ENCODE measurements at places on chromosomes 5 and 9. TPM values are rescaled to one million over a fixed set of nuclear protein-coding genes. Genes with fewer than 3 reads are reported as not detected.

FLT4 gene
- not detected for total RNA-seq

GAPT gene
- total RNA-seq: not detected

PKN3 gene
- 3.5 TPM for total RNA-seq

IFNK gene
- not detected for total RNA-seq

PKD2L2 gene
- total RNA-seq: under 0.01 TPM

OR13C5 gene
- total RNA-seq: not detected

SEMA6A gene
- under 0.01 TPM for total RNA-seq

GRCh38 chr9:33468215-33468730, 5.5 kb downstream of the NOL6 start:
- H3K27me3 ChIP-seq: no peaks in the 10 kb centered on the region
- H3K36me3 ChIP-seq: peaks cover 85% of the 10 kb centered on the region
- no peak overlapping the region for H3K27ac ChIP-seq
- peak; percentile 58 for DNase-seq
- H3K4me1 ChIP-seq: peaks cover 13% of the 10 kb centered on the region
- H3K4me3 ChIP-seq: no peak overlapping the region

DNA sequence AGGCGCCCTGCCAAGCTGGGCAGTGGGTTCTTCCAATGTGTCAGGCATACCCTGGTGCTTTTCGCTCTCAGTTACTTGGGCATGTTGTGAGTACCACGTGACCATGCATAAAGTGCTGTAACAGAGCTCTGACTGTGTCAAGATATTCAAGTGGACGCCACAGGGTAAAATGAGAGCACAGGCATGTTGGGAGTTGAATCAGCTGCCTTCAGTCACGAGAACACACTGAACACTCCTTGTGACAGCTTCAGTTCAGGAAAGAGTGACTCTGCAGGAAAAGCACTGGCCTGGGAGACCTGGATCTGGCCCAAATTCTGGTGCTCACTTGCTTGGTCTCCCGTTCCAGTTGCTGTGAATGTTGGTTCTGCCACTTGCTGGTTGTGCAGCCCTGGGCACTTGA, 5.1 kb downstream of the MLANA start:
- H3K4me3 ChIP-seq: no peak overlapping the region
- no peak overlapping the region for H3K27ac ChIP-seq
- peaks cover 13% of the 10 kb centered on the region for H3K27me3 ChIP-seq
- H3K36me3 ChIP-seq: no peaks in the 10 kb centered on the region

- DNase-seq: no peak
- H3K36me3 ChIP-seq: no peaks in the 10 kb centered on the region
- no peaks in the 10 kb centered on the region for H3K27me3 ChIP-seq
- no peak overlapping the region for H3K4me3 ChIP-seq
Observed at GRCh38 chr5:42787073-42787472, 24.6 kb downstream of the SELENOP start.

GRCh38 chr9:75087289-75087823, 599 bp downstream of the NMRK1 start:
- peaks cover 5% of the 10 kb centered on the region for H3K36me3 ChIP-seq
- peak; percentile 65 for DNase-seq
- H3K4me1 ChIP-seq: peaks cover 18% of the 10 kb centered on the region
- H3K27me3 ChIP-seq: no peaks in the 10 kb centered on the region
- H3K4me3 ChIP-seq: peak overlapping the region; percentile 95
- H3K27ac ChIP-seq: peak overlapping the region; percentile 85

GRCh38 chr5:161030229-161030628, 178.2 kb upstream of the ATP10B start:
- no peaks in the 10 kb centered on the region for H3K4me1 ChIP-seq
- no peak overlapping the region for H3K27ac ChIP-seq
- DNase-seq: no peak
- H3K27me3 ChIP-seq: no peaks in the 10 kb centered on the region

DNA sequence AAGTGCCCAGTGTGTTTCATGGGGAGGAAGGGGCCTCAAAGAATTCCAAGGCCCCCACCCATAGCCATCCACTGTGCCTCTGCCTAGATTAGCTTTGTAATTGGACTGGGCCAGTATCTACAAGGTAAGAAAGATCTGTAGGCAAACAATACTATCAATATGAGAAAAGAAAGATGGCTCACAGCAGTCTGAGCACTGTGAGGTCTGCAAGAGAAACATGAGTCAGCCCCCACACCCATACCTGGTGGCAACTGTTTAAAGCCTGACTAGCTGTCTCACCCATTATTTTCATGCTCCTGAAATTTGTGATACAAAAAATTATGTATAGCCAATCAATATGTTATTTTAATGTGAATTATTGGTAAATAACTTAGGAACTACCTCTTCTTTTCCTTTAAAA, 10.0 kb upstream of the ZNF483 start:
- DNase-seq: no peak
- no peak overlapping the region for H3K4me3 ChIP-seq
- no peaks in the 10 kb centered on the region for H3K36me3 ChIP-seq
- H3K27ac ChIP-seq: no peak overlapping the region
- no peaks in the 10 kb centered on the region for H3K27me3 ChIP-seq

- DNase-seq: no peak
- no peaks in the 10 kb centered on the region for H3K4me1 ChIP-seq
- no peak overlapping the region for H3K4me3 ChIP-seq
- H3K27me3 ChIP-seq: peaks cover 30% of the 10 kb centered on the region
Observed at GRCh38 chr9:97787551-97787950, 65.5 kb upstream of the FOXE1 start.

GRCh38 chr9:126986506-126986951, 71.9 kb downstream of the RALGPS1 start:
- no peaks in the 10 kb centered on the region for H3K36me3 ChIP-seq
- no peak overlapping the region for H3K27ac ChIP-seq
- peaks cover 22% of the 10 kb centered on the region for H3K4me1 ChIP-seq
- H3K27me3 ChIP-seq: peaks cover 5% of the 10 kb centered on the region
- DNase-seq: no peak

- DNase-seq: no peak
- H3K36me3 ChIP-seq: peaks cover 86% of the 10 kb centered on the region
- H3K4me3 ChIP-seq: no peak overlapping the region
- H3K27ac ChIP-seq: no peak overlapping the region
- H3K27me3 ChIP-seq: no peaks in the 10 kb centered on the region
Observed at GRCh38 chr5:14316471-14316870, 173.3 kb downstream of the TRIO start.

- H3K4me3 ChIP-seq: no peak overlapping the region
- no peak overlapping the region for H3K27ac ChIP-seq
- H3K36me3 ChIP-seq: no peaks in the 10 kb centered on the region
Observed at GRCh38 chr9:17669206-17669605, 90.3 kb downstream of the SH3GL2 start.

- H3K4me1 ChIP-seq: peaks cover 10% of the 10 kb centered on the region
- no peak overlapping the region for H3K4me3 ChIP-seq
- H3K27me3 ChIP-seq: no peaks in the 10 kb centered on the region
Observed at GRCh38 chr5:139645430-139645871, 2.7 kb upstream of the CXXC5 start.

DNA sequence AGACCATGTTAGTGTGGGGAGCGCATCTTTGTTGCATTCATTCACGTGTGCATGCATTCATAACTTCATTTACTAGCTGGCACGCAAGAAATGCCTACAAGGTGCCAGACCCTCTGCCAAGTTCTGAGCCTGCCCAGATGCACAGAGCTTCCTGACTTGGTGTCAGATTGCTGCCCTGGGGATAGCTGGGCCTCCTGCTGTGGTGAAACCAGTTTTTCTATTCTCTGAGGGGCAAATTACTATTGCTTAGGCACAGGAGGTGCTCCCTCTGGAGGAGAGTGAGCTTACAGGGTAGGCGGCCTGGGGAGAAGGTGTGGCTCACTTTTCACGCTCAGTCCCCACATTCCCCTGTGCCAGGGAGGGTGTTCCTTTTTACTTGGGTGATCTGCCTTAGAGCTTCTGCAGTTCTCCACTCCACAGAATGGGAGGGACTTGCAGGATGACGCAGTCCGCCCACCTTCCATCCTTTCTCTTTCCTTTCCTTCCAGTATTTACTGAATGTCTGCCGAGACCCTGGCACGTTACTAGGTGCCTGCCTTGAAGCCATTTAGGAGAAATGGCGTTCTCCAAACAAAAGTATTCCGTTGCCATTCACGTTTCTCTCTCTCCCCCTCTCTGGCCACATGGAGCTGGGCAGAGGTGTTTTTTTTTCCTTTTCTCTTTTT, 27.9 kb upstream of the CTNNA1 start:
- H3K4me3 ChIP-seq: peak overlapping the region; percentile 4
- peaks cover 13% of the 10 kb centered on the region for H3K4me1 ChIP-seq
- DNase-seq: no peak
- H3K27ac ChIP-seq: peak overlapping the region; percentile 44

DNA sequence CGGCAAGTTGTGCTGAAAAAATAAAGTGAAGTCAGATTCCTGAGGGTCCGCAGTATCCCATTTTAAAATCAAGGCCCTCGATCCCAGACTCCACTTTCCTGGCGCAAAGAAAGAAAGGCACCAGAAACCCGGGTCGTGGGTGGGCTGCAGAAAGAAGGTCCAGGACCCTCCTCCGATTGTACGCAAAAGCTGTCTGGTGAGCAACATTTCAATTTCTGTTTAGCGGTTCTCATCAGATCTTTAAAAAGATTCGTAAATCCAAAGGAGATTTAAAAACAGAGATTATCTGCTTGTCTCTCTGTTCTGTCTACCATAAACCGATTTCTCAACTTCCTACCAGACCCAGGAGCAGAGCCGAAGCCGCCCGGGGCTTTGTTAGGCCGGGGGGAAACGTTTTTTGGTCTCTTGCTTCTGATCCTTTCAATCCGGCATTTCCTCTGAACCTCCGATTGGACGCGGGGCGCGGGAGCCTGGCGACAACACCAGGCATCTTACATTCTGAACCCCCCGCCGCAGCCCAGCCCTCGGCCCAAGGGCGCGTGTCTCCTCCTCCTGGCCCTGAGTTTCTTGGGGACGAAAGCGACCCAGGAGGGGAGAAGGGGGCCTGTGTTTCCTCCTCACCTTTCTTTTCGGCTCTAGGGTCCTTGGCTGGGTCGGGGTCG, 746 bp downstream of the NKX2-5 start:
- no peaks in the 10 kb centered on the region for H3K36me3 ChIP-seq
- peaks cover 99% of the 10 kb centered on the region for H3K27me3 ChIP-seq
- no peak overlapping the region for H3K4me3 ChIP-seq
- DNase-seq: no peak

GRCh38 chr5:133821311-133821741, 147.1 kb downstream of the C5orf15 start:
- H3K4me1 ChIP-seq: no peaks in the 10 kb centered on the region
- H3K36me3 ChIP-seq: no peaks in the 10 kb centered on the region
- peaks cover 20% of the 10 kb centered on the region for H3K27me3 ChIP-seq
- no peak overlapping the region for H3K4me3 ChIP-seq
- H3K27ac ChIP-seq: no peak overlapping the region

- H3K27me3 ChIP-seq: peaks cover 27% of the 10 kb centered on the region
- H3K36me3 ChIP-seq: no peaks in the 10 kb centered on the region
- DNase-seq: no peak
- H3K4me3 ChIP-seq: no peak overlapping the region
- H3K4me1 ChIP-seq: no peaks in the 10 kb centered on the region
Observed at GRCh38 chr9:97966493-97966892, 16.6 kb upstream of the ANP32B start.
